ENCODE measurements at places on chromosomes 1 and 21. TPM values are rescaled to one million over a fixed set of nuclear protein-coding genes. Genes with fewer than 3 reads are reported as not detected.

DNA sequence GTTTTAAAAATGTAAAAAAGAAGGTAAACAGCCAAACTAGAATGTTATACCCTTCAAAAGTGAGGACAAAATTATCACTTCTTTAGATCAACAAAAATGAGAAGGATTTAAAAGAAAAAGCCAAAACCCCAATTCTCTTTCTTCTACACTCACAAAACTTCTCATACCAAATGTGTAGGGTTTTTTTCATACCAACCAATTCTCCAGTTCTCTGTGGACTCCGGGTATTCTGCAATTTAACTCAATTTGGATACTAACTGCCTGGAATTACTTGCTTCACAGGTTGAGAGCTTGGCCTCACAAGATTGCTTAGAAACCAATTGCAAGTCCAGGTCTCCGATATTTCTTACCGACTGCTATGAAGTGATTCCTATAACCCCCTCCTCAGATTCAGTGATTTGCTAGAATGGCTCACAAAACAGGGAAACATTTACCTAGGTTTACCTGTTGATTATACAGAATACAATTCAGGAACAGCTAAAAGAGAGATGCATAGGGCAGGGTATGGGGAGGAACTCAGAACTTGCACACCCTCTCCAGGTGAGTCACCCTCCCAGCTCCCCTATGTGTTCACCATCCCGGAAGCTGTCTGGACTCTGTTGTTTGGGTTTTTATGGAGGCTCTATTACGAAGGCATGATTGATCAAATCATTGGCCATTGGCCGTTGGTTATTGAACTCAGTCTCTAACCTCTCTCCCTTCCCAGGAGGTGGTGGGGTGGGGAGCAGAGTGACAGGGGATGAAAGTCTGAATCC, 67.1 kb downstream of the CAMTA1 start:
- no peak overlapping the region for H3K4me3 ChIP-seq
- H3K27me3 ChIP-seq: no peaks in the 10 kb centered on the region
- no peak overlapping the region for H3K27ac ChIP-seq
- DNase-seq: no peak

AMY1B gene
- total RNA-seq: not detected

BACE2 gene
- total RNA-seq: 83.0 TPM

HAO2 gene
- total RNA-seq: not detected

All from stomach (tissue), 19 donors.